ENCODE measurements at places on chromosomes 2 and 18.

- no peak for DNase-seq
Observed at GRCh38 chr2:226362980-226363379, 436.6 kb downstream of the IRS1 start.

DNA sequence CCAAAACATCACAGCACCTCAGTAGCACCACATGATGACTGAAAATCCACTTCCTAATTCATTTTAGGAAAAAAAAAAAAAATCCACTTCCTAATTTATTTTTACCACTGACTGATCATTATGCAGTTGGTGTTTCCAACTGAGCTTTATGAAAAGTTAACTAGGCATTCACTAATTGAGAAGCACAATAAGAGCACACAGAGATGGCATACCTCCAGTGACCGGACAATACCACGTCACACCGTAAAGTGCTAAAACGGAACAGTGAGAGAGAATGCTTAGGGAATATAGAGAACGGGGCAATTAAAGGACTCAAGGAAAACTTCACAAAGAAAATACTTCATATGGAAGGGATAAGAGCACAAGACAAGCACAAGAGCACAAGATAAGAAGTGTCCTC lies 212.5 kb downstream of the NBAS start:
- DNase-seq, result no peak

- no peak for DNase-seq
Observed at GRCh38 chr18:57803103-57803969, at the start of gene ATP8B1. Gene ATP8B1, minus strand, starts transcription at chr18:57803315. Its CDS starts 71,508 bp downstream, at chr18:57731807.

- DNase-seq, result no peak
Observed at GRCh38 chr18:42706618-42707017, 408.9 kb downstream of the RIT2 start.

DNA sequence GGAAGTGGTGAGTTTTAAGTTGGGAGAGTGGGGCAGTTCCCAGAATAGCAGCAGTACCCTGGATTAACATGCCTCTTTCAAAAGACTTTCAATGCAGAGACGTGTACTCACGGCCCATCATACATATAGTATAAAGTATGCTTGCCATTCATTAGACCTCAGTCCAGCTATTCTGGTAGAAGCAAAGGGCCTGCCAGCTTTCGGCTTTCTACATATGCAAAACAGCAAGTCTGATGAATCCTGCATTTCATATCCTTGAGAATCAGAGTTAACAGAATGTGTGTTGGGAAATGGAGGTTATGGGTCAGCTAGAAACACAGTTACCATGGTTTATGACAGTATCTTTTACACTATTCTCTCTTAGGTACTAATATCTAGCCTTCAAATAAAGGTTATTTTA lies 27.5 kb downstream of the SATB2 start:
- no peak for DNase-seq
